Stimulated activated CD4-positive, alpha-beta T cell treated with anti-CD3 and anti-CD28 coated beads, Interleukin-12 subunit alpha, Interleukin-12 subunit beta, amount 100 ng/mL, for 24 hours (primary cell): ENCODE measurements at places on chromosomes 12 and 14.

- DNase-seq: no peak
These were observed 6.7 kb downstream of the TULP3 start for GRCh38 chr12:2897418-2897817.

- no peak for DNase-seq
These were observed 217.4 kb downstream of the CRADD start for GRCh38 chr12:93894391-93895088.

DNA sequence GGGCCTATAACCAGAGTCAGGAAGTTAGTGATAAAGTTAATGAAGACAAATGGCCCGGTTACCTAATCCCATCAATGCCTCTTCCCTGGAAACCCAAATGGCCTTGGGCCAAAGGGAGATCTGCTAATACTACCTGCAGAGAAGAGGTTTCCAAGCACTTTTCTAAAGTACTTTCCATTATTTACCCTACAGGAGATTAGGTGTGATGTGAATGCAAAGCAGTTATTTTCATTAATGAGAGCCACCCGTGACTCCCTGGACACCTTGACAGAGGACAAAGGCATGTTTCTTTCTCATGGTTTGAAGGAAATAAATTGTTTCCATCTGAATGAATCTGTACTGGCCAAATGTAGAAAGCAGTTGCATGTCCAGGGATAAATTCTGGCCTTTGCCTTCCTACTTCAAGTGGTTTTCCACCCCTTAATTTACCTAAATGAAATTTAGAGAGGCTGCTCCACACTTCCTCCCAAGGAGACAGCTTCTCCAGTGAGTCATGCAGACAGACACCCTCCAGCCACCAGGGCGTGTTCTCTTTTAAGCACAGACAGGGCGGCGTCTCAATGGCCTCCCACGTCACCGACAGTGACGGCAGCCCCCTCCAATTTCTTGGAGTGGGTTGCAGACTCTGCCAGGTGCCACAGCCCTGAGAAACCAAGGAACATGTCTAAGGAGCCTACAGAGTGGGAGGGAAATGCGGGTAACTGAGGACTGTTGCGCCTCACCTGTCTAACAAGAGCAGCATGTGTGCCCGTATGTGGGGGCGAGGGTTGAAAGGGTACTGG lies 43.9 kb upstream of the GNPNAT1 start:
- DNase-seq: no peak

DNA sequence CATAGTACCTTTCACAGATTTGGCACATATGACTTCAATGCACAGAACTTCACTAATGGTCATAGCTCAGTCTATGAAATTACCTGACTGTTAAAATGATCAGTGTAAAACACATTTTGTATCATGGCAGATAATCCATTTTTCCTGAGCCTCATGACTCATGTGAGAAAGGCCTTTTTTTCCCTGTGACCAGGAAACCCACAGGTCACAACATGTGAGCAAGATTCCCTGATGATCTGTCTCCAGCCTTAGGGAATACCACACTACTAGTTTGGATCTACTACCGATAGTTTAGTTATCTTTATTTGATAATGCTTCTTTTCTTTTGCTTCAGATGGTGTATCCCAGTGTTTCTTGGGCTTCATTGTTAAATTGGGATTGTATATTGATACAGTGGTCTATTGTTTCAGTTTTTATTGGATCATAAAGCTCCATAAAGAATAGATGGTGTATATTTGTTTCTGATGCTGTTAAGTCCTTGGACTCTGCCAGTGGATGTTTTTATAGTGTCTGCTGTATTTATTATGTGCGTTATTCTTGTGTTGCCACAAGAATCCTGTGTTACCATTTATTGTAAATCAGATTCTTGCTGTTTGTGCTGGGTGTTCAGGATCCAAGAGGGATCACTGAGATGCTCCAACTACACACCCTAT lies 248.7 kb upstream of the PELI2 start:
- DNase-seq: no peak

- DNase-seq: no peak
These were observed 15.5 kb upstream of the CYP46A1 start for GRCh38 chr14:99668307-99669295.

DNA sequence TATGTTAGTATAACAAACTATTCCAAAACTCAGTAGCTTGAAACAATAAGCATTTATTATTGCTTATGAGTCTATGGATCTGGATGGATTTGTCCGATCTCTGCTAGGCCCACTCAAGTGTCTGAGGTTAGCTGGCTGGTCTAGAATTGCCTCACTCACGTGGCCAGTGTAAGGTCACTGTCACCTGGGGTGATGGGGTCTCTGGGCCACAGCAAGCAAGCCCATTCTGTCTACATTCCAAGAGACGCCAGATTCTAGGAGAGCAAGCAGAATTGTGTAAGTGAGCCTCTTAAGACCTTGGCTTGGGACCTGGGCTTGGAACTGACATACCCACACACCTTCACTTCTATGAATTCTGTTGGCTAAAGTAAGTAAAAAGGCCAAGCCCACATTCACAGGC lies 80.2 kb downstream of the STON2 start:
- DNase-seq: no peak

DNA sequence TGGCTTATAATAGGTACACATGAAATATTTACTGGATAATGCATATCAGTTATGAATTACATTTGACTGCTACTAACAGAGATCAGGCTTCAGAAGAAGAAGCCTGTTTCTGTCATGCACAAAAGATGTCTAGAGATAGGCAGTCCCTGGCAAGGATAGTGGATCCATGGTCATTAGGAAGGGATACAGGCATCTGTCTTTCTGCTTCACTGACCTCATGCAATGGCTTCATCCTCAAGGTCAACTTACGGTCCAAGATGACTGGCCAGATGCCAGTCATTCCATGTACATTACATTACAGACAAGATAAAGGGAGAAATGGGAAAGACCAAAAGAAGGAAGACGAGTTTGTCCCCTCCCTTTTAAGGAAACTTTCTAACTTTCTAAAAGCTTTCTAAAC lies 94.0 kb downstream of the NUAK1 start:
- no peak for DNase-seq

GRCh38 chr12:78316631-78317468 lies 486.2 kb downstream of the NAV3 start:
- no peak for DNase-seq

DNA sequence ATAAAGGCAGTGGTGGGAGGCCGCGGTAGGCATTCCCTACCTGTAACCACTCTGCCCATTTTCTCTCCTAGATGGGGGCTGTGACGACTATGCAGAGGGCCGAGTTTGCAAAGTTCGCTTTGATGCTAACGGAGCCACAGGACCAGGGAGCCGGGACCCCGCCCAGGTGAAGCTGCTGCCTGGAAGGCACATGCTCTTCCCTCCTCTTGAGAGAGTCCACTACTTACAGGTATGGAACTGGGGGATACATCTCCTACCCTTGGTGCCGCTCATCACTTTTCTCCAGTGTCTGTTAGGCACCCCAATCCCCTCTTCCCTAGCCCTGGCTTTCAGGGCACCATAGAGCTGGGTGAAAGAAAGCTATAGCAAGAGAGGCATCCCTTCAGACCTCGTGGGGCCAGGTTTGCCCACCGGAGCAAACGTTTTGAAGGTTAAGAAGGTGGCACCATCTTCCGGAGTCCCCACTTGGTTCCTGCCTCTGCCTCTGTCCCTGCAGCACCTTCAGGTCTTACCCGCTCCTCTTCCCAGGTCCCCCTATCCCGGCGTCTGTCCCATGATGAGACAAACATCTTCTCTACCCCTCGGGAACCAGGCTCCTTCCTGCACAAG lies 2.0 kb upstream of the P3H3 start:
- no peak for DNase-seq

- no peak for DNase-seq
These were observed 222.9 kb downstream of the DPY19L2 start for GRCh38 chr12:63445224-63445880.

DNA sequence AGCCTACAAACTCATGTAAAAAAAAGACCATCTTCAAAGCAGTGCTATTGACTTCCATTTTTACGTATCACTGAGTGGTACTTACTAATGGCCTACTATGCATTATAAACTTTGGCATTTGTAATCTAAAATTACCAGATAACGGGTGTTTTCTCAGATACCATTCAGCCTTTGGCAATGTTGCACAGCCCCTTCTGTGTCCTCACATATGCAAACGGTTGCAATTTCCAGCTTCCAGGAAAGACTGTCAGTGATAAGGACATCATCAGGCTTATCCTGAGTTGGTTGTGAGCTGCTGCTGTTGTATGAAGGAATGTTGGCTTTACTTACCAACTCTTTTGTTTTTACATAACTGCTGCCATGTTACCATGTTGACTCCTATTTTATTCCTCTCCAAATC lies 1.6 kb upstream of the SLC6A13 start:
- no peak for DNase-seq

- no peak for DNase-seq
These were observed 163.6 kb upstream of the CCDC196 start for GRCh38 chr14:66322564-66322963.

DNA sequence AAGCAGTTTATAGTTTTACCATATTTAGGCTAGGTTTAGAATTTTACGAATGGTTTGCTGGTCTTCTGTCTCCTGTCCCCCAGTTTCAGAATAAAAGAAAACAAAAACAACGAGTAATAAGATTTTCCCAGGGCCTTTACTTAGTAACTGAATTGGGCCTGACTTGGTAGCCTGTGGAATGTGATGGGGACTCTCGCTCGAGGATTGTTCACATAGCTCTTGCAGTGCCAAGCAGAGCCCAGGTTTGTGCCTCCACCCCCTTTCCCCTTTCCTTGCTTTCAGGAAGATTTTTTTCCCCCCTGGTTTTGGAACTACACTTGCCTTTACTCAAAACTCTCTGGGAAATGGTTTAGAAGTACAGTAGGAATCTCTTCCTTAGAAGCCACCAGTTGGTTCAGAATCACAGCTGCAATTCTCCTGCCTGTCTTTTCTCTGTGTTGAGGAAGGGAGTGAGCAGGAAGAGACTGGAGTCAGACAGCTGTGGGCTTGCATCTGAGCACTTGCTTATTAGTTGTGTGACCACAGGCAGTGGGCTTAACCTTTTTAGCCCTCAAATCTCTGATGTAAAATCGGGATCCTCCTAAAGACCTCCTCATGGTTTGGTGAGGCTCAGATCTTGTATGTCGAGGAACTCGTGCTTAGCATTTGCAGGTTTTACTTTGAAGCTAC lies 501.2 kb downstream of the PCNX1 start:
- DNase-seq: no peak

DNA sequence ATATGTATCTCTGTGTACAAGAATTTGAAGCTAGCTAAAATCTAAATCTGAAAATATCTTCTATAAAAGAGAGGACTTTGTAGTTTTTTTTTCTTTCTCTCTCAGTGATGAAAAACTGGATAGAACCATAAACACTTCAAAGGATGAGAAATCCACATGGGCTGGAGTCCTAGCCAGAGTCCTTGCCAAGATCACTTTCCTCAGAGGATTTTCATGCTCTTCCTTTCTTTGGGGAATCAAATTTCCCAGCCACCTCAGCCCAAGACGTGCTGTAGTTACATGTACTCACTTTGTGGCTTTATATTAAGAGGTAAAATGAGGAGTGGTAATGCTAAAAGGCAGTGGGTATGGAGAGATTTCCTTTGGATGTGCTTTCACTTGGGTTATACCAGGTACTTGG lies 110.3 kb downstream of the SLC38A1 start:
- no peak for DNase-seq

DNA sequence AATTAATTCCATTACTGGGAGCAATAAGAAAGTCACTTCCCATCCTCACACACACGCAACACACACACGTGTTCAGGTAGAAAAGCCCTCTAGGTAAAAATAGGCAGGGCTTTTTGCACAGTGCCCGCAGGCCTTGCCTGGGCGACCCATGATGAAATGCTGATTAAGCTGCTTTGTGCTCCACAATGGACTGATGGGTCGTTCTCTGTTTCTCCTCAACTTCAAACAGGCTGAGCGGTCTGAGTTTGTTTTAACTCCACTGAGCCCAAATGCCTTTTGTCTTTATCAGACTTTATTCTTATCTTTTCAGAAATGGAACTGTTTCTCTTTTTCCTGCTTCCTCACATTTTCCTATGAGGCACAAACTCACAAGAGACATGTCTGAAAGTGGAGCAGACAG lies 9.4 kb upstream of the DACT1 start:
- no peak for DNase-seq
